ENCODE measurements at places on chromosomes 7 and 10.

DNA sequence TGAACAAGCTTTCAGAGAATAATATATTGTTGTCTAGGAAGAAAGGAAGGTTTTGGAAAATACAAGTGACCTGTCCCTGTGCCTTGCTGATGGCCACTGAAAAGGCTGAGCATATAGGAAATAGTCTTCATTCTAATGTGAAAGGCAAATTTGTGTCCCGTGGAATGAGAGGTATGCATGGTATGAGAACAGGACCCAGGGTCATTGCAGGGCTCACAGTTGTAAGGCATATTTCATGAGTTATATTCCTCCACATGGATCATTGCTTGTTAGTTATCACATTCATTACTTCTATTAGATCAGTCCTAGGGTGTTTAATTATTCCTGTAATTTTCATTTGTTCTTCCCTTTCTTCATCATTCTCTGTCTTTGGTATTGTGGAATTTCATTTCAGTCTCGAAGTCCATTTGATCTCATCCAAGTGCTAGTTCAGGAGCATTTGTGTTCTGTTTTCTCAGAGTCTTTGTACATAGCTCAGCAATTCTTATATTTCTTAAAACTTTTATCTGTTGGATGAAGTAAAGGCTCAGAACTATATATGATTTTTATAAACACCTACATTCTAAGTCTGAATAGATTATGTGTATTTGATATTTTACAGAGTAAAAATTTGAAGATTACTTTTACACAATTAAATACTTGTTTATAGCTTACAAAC is 39.4 kb upstream of the ARHGAP21 start:
- no peak for DNase-seq

DNA sequence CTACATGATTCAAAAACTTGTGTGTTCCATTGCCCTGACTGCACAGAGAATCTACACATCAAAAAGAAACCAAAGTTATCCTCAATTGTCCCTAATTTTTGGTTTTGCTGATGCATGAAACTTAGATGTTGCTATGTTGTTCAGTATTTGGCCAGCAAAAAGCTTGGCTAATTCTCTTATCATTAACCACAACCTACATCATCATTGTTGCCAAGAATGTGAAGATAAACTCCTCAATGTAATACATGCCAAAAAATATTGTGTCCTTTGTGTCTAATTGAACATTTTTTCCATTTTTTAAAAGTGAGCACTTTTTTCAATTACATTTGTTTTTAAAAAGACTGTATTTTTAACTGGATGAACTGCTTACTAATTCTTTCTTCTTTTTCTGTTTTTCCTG is 268.0 kb upstream of the SEMA3D start:
- DNase-seq = no peak

DNA sequence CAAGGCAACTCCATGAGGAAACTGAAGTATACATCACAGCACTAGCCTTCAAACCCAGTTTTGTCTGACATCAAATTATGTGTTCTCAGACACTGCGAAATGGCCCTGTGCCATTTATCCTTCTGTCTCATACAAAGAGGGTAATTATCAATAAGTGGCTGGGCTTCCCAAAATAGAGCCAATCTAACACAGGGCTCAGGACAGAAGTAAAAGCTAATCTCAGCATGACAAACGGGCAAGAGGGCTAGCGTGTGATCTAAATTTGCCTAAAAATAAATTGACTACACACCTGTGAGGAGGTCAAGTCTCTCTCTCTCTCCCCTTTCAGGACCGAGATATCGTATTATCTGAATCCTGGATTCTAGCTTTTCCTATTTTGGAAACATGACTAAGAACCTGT is 67.2 kb downstream of the DGKB start:
- DNase-seq = no peak

DNA sequence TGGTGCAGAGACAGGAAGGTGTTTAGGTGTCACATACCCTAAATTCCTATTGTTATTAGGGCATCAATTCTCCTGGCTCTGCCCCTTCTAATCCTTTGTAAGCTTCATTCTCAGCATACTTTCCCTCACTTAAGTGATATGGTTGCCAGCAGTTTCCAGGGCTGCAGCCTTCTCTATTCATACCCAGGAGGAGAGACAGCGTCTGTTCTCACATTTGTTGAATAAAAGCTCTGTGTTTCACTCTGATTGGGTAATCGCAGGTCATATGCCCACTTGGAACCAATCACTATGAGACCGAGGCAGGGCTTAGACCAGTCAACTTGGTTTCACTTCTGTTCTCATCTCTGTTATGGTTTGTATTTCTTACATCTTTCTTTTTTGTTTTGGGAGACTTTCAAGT is 109.6 kb upstream of the MTPN start:
- no peak for DNase-seq

GRCh38 chr7:106944035-106944665 is 79.1 kb downstream of the PIK3CG start:
- no peak for DNase-seq

DNA sequence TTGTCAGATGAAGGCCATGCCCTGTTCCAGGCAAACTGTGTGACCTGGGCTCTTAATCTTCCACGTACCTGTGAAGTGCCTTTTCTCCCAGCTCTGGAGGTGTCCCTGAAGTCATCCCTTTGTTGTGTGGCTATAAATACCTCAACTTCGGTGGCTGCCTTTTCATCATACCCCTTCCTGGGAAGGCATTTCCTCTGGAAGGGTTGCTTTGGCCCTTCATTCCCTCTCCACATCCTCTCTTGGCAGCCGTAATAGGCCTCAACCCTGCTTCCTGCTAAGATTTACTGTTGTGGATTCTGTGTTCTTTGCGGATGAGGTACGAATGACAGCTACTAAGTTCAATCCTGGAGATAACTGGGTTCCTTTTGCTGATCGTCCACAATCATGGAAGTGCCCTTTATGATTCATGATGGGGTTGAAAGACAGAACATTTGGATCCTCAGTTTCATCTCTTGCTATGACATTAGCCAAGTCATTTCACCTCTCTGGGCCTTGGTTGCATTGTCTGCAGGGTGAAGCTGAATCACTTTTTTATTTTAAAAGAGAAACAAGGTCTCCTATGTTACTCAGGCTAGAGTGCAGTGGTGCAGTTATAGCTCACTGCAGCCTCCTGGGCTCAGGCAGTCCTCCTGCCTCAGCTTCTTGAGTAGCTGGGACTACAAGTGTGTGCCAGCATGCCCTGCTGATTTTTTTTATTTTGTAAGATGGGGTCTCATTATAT is 23.6 kb downstream of the FKBP6 start:
- no peak for DNase-seq

GRCh38 chr10:129965959-129966358 is 1.9 kb upstream of the EBF3 start:
- no peak for DNase-seq

DNA sequence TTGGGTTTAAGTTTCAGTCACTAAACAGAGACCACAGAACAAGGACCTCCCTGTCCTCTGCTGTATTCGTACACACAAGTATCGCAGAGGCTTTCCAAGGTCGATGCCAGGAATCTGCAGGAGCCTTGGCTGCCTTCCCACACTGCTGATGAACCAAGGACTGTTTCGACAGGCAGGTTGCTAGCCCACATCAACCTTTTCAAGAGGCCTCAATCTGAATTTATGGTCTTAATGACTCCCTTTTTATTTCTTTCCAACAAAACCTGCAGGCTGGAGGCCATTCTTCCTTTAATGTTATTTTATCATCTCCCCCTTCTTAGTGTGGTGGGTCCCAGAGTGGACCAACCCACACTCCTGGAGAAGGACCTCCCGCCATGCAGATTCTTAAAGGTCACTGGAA is 45.6 kb downstream of the JCAD start:
- no peak for DNase-seq

GRCh38 chr10:110181451-110181850 is 26.0 kb upstream of the MXI1 start:
- no peak for DNase-seq

DNA sequence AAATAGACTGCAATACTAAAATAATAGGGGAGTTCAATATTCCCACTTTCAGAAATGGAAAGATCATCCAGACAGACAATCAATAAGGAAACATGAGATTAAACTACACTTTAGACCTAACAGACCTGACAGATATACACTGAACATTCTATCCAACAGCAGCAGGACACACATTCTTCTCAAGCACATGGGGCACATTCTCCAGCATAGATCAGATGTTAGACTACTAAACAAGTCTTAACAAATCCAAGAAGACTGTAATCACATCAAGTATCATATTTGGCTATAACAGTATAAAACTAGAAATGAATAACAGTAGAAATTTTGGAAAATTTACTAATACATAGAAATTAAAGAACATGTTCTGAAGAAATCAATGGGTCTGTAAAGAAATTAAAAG is 458.9 kb upstream of the ANKRD30A start:
- DNase-seq = no peak

GRCh38 chr10:96536129-96536528 is 22.4 kb upstream of the TLL2 start:
- DNase-seq = no peak

DNA sequence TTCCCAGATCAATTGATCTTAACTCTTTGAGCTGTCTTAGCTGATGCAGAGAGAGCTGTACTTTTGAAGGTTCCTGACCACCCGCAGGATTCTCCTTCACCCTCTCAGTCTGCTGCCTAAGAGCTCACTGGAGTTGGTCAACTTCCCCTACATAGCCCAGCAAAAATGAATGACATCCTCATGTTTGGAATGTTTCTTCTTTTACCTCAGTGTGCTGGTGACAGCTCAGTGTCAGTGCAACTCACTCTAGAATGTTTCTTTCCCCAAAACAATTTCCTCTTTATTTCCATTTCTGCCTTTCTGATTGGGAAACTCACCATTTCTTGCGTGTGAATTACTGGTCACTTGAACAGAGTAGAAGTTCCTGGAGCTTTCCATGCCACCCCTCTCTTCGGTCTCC is 48.7 kb downstream of the LSMEM1 start:
- no peak for DNase-seq

GRCh38 chr7:90005836-90006235 is 148.4 kb upstream of the STEAP1 start:
- DNase-seq = no peak

DNA sequence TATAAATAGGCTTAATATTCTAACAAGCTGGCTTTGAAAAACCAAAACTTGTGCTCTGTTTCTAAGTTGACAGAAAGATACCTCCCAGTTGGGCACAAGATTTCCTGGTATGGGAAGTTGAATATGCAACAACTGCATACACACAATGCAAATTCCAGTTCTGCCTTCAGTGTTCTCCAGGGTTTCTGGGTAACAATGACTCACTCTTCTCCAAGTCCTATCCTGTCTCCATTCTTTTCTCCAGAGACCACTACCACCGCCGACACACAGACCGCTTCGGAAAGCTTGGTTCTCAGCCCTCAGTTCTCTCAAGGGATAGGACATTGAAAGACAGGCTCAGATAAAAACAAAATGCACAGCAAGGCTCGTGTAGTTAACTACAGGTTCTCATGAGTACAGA is 12.2 kb downstream of the PDE1C start:
- DNase-seq = no peak

GRCh38 chr10:132689721-132690360 is 96.1 kb downstream of the NKX6-2 start:
- no peak for DNase-seq

DNA sequence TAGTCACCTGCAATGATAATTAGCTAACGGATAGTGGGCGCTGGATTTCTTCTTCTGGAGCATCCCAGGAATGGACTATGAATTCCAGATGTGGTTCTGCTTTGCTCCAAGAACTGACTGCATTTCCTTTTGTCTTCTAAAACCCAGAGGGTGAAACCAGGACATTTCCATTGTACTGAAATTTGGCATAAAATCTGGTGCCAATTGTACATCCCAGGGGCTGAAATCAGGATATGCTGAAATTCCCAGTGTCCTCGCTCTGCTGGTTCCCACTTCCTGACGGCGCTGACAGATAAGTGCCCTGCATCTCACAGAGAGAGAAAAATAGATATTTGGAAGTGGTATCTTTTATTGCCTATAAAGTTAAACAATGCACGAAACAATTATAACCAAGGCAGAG is 31.9 kb downstream of the RBM20 start:
- DNase-seq = no peak

GRCh38 chr10:118002581-118002980 is 44.2 kb downstream of the RAB11FIP2 start:
- no peak for DNase-seq

DNA sequence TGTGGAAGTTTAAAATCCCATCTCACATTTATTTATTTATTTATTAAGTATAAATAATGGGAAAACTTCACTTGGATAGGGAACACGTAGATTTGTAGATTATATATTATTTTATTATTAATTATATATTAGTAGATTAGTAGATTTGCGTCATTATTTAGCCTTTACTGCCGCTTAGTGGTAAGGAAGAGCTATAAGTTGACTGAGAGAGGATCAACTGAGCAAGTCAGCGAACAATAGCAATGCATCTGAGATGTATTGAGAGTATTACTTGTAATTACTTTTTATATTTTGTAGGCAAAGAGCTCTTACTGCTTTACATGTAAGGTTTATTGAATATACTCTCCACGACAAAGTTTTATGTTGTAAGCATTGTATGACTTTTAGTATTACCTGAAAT is 244.5 kb upstream of the ANKRD30A start:
- DNase-seq = no peak

GRCh38 chr10:31340343-31340742 is 21.3 kb downstream of the ZEB1 start:
- DNase-seq = no peak

DNA sequence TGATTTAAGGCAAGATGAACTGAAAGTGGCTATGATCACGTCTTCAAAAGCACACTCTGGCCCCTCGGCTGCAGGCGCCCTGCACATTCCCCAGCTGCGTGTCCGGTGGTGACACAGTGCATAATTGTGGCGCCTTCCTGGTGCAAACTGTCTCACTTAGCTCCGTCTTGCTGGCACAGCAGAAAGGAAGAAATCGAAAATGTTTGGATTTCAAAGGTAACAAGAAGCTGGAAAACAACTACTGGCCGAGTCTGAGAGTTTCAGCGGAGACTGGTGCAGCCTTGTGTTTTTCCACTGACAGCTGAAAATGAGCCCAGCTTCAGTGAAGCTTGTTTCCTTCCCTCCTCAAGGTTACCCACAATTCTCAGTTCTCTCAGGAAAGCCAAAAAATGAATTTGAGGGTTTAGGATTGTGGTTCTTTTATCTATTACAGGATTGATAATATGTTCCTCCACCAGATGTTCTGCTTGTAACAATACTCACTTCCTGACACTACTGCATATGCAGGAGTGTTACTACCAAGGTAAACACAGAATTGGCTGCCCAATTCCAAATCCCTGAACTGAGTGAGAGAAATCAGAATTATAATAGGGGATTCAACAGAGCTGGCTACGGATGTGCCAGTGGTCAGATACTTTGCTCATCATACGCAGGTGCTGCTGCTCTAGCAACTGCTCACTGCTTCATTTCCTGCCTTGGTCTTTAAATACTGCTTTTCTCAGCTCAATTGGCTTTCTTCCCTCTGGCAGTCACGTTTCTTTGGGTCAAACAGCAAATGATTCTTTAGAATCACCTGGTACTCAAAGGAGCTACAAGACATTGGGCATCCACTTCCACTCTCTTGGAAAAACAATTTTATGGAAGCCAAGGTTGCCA is 63.7 kb downstream of the TRUB1 start:
- no peak for DNase-seq

DNA sequence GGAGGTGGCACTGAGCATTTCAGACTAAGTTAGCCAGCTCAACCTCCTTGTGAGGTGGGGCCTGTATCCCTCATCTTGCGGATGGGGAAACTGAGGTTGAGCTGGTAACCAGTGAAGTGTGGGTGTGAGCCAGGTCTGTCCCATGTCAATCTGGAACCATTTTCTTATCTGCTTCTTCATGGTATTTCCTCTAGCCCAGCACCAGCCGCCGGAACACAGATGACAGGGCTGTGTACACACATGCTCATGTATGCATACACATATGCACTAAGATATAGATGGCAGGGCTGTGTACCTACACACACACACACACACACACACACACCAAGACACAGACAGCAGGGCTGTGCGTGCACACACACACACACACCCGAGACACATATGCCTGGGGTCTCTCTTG is 18.5 kb downstream of the RAMP3 start:
- DNase-seq = no peak

All from T follicular helper cell (primary cell).